Left ventricle myocardium inferior (tissue), 1 donor: ENCODE measurements at places on chromosomes 7 and 10.

GRCh38 chr10:100103581-100103980, 21.9 kb upstream of the CPN1 start:
- no peak for DNase-seq

DNA sequence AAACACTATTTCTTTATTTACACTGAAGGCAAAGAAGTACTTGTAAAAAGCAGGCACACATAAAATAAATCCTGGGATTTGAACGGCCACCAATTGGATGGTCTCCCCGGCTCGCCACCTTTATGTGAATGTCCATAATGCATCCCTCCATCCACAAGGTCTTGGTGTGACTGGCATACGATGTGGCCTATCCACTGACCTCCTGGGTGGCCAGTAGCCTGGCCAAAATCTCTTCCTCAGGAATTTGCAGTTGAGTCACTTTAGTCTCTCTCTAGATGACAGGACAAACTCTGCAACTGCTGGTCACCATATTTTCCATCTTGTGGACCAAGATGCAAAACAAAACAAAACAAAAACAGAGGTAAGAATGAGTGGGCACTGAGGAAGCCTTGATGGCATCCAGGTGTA, 39.1 kb downstream of the CDK1 start:
- DNase-seq: no peak

- no peak for DNase-seq
Measured at GRCh38 chr7:73907554-73908122, 46.7 kb downstream of the TMEM270 start.

DNA sequence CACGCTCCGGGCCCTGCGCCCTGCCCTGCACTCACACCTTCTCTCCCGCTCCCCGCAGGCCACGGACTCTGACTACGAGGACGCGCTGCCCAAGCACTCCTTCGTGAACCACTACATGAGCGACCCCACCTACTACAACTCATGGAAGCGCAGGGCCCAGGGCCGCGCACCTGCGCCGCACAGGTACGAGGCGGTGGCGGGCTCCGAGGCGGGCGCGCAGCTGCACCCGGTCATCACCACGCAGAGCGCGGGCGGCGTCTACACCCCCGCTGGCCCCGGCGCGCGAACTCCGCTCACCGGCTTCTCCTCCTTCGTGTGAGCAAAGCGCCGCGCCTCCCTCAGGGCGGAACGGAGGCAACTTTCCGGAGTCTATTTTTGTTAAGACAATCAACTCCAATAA, 417.0 kb upstream of the FOXK1 start:
- DNase-seq: no peak

GRCh38 chr7:32958046-32959025, 1.1 kb downstream of the FKBP9 start:
- peak; percentile 64 for DNase-seq
